ENCODE measurements at places on chromosomes 5 and 9.

GRCh38 chr9:68505681-68506409 is 34.8 kb downstream of the TMEM252 start:
- no peak for DNase-seq

DNA sequence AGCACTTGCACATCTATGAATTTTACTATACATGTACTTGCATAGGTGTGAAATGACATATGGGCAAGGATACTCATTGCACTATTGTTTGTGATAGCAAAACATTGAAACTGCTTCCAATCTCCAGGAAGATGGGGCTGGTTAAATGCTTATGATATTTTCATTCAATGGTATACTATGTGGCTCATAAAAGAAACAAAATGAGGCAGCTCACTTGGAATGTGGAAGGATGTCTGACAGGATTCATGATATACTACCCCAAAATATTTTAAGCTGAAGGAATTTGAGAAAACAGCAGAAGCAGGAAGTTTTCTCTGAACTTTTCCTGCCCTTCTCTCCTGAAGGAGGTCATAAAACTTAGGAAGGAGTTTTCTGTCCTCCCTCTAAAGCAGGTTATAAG is 99.6 kb upstream of the CAST start:
- DNase-seq, result no peak

DNA sequence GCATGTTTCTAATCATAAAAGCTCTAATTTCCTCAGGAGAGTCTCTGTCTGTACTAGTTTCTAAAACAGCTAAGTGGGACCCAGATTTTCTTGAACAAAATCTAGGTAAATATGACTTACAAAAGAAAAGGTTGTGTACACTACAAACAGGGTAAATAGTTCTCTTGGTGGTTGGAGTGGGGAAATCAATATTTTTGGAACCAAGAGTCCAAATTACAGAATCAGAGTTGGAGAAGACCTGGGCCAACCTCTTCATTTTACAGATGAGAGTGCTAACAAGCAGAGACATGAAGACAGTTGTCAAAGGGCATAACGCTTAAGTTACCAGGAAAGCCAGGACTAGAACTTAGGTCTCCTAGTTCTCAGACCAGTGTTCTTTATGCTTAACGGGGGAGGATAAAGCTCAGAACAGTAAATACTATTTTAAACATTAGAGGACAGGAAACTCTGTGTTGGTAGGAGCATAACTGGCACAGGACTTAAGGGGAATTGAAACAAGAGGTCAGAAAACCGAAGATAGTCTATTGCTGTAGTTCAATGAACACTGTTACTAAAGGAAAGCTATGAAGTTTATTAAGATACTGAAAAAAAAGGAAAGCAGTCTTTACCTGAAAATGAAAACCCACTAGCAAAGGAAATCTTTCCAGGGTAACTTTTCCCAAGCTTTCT is 9.3 kb upstream of the GOLGA1 start:
- DNase-seq, result no peak

DNA sequence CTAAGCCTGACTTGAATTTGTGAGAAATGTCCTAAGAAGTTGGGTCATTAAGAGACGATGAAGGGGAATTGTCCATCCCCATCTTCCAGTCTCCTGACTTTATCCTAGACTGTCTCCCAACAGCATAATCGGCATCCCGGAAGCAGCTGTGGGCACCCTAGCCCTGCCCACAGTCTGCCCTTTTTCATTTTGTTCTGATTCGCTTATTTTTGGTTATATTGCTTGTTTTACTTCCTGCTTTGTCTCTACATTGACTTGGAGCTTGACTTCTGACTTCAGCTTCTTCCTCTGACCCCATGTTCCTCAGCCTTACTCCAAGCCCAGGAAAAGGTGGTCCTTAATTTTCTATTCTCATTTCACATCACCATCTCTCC is 41.8 kb downstream of the UGCG start:
- DNase-seq, result no peak

- no peak for DNase-seq
These were observed 119.5 kb upstream of the CACNA1B start for GRCh38 chr9:137758067-137758466.

GRCh38 chr9:124868511-124869465 is 6.9 kb downstream of the ARPC5L start:
- peak; percentile 60 for DNase-seq

- peak; percentile 72 for DNase-seq
These were observed 145.7 kb upstream of the GNA14 start for GRCh38 chr9:77793849-77794248.

- no peak for DNase-seq
These were observed 517.2 kb downstream of the CAAP1 start for GRCh38 chr9:26375448-26375847.
